ENCODE measurements at places on chromosomes 12 and 14.

- DNase-seq, result no peak
Measured at GRCh38 chr14:91257328-91258010, 13.0 kb upstream of the GPR68 start.

DNA sequence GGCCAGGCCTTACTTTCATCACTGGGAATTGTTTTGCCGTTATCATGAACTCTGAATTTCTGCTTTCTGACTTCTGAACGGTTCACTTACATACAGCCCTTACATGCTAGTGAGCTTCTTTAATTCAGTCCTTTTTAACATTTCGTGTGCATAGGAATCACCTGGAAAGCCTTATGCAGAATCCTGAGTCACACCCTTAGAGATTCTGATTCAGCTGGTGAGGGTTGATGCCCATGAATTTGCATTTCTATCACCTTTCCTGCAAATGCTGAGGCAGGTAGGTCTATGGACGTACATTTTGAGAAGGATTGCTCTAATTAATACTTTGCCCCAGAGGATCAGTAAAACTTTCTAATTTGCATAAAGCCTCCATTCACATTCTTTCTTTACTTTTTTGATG, 44.0 kb downstream of the PPHLN1 start:
- DNase-seq, result no peak

GRCh38 chr12:59486827-59487226, 109.0 kb upstream of the SLC16A7 start:
- no peak for DNase-seq

DNA sequence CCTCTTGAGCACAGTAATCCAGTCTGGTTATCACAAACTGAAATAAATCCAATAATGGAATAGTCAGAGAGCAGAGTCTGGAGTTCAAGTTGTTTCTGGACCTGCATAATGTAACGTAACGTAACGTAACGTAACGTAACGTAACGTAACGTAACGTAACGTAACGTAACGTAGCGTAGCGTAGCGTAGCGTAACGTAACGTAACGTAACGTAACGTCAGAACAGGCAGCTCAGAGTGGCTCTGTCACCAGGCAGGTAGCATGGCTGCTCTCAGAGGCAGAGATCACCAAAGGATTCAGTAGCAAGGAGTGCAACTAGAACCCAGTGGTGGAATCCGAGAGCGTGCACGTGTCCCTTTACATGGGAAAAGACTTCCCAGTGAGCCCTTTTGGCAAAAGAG, 85.7 kb upstream of the USP44 start:
- DNase-seq, result no peak

DNA sequence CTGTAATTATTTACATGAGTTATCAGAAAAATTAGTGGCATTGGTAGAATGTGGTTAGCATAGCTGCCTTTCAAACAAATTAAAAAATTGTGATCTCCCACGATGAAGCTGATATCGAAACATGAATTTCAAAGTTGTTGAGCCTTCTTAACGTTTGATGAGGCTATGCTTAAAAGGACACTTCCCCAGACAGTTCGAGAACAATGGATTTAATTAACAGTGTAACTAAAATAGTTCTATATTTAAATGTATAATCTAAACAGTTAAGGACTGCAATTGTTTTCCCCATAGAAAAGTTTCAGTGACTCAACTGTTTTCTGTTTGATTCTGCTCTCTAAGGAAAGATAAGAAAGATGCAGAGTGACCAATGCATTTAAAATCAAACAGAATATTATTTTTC, 1.6 kb downstream of the CLEC2B start:
- peak; percentile 54 for DNase-seq

- no peak for DNase-seq
Measured at GRCh38 chr14:103688441-103688840, 26.8 kb downstream of the XRCC3 start.

DNA sequence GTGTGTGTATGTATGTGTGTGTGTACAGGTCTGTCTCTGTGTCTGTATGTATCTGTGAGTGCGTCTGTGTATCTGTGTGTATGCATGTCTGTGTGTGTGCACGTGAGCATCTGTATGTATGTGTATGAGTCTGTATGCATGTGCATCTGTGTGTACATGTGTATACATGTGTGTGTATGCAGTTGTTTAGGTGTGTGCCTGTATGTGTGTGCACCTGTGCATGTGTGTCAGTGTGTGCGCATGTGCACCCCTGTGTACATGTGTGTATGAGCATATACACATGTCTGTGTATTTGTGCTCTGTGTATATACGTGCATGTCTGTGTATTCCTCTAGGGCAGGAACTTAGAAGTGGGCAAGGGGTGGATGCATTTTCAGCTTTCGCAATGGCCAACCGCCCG, 116.0 kb downstream of the TMEM132C start:
- no peak for DNase-seq

DNA sequence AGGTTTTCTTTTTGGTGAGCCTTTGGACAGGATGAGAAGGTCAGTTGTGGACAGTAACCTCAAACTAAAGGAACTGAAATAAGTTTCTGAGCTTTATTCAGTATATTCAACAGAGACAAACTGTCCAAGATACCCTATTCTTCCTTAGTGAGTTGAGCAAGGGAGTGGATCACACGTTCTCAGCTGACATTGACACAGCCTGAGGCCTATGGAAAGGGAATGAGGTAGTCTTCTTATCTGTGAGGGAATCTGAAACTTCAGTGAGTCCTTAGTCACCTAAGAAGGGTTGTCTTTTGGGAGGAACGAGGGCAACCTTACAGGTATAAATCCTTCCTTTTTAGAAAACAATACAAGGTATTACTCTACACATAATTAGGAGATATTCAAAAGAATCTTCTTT, 5.0 kb upstream of the NUBPL start:
- DNase-seq, result no peak

DNA sequence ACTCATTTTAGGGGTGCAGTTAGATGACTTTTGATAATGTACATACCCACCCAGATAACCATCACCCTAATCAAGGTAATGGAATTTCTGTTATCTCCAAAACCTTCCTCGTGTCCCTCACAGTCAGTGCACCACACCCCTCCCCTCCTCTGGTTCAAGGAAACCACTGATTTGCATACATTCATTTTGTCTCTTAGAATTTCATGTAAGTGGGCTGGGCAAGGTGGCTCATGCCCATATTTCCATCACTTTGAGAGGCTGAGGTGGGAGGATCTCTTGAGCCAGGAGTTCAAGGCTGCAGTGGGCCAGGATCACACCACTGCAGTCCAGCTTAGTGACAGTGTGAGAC, 15.7 kb downstream of the ADIPOR2 start:
- peak; percentile 49 for DNase-seq

- DNase-seq, result no peak
Measured at GRCh38 chr14:103548463-103549351, 13.8 kb downstream of the BAG5 start.

DNA sequence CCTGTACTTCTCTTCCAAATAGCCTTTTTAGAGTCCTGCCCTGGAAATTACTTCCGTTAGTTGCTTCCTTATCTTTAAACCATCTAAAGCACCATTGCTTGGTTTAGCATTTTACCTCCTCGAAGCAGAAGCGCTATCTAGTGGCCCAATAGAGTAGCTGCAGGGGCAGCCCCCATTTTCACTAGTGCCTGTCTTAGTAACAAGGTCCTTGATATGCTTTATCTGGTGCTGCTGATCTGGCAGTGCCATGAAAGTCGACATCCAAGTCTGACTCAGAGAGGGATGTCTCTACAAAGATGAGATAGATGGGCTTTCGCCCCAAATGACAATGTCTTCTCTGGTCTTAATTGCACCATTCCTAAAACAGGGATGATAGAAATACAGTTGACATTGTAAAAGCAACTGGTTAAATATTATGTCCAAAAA, 25.0 kb upstream of the CIT start:
- DNase-seq, result peak; percentile 90

DNA sequence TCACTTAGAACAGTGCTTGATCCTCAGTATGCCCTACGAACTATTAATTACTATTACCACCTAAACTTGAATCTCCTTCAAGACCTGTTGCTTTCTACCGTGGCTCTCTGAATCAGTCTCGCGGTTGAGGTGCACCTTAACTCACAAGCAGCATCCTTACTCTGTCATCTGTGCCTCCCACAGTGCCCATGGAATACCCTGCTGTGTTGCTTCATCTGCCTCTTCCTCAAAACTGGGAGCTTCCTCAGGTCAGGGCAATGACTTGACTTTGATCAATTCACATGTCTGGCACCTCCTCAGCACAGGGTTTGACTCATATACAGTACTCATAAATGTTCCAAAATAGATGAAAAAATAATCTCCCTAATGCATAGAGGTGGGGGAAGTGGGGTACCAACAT, 305.9 kb downstream of the NUAK1 start:
- DNase-seq, result no peak

GRCh38 chr14:75917322-75917945, 64.4 kb downstream of the TGFB3 start:
- no peak for DNase-seq

DNA sequence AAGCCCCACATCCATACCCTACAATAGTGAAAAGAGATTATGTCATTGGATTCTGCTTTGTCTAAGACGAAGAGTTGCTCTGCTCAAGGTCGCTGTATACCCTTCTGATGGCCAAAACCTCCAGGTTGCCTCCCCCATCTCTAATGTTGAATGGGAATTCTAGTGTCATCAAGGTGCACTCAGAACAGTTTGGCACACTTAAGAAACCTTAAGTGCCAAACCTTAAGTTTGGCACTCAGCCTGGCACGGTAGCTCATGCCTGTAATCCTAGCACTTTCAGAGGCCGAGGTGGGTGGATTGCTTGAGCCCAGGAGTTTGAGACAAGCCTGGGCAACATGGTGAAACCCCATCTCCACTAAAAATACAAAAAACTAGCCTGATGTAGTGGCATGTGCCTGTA, 1245.6 kb upstream of the SEL1L start:
- DNase-seq, result no peak

GRCh38 chr14:102819176-102819628, 42.0 kb downstream of the TRAF3 start:
- DNase-seq, result no peak

DNA sequence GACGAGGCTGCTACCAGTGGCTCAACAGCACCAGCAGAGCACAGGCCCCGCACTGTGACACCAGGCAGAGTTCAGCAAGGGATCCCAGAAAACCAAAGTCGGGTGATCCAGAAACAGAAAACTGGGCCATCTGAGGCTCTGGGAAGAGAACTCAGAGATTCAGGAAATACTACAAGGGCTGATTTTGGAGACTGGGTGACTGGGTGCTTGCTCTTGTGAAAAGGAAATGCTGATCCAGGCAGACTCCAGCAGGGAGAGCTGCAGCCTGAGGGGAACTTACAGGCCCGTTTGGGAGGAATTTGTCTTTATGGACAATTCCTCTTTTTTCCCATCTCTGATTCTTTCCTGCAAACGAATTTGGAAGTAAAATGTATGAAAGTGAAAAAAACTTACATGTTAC, 28.2 kb downstream of the FOXN3 start:
- DNase-seq, result no peak

DNA sequence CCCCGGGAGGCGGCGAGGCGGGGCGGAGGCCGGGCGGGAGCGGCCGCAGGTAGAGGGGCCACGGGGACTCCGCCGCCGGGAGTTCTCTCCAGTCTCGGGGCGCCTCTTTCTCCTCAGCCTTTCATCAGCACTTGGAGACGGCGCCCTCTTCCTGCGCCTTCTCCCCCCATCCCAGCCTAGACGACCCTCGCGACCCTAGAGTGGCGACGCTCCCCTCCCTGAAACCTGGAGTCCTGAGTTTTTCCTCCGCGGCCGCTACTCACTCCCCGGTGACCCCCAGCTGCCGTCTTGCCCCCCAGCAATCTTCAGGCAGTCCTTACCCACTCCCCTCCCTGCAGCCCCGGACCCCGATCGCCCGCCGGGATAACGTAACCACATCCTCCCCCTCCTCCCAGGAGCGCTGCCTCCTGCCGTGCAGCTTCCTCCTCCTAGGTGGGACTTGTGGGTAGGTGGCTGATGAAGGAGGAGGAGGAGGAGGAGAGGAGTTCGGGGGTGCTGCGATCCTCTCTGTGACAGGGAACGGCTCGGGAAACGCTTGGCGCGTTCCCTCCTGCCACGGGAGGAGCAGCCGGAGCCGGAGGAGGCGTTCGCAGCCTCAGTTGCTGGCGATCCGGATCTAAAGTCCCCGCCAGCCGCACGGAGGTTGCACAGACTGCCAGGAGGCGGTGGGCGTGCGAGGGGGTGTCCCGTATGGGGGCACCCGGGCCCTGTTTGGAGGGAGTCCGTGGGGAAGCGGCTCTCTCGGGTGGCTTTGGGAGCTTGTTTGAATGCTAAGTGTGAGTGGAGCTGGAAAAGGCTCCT, 891 bp downstream of the PLEKHA5 start:
- peak; percentile 54 for DNase-seq

DNA sequence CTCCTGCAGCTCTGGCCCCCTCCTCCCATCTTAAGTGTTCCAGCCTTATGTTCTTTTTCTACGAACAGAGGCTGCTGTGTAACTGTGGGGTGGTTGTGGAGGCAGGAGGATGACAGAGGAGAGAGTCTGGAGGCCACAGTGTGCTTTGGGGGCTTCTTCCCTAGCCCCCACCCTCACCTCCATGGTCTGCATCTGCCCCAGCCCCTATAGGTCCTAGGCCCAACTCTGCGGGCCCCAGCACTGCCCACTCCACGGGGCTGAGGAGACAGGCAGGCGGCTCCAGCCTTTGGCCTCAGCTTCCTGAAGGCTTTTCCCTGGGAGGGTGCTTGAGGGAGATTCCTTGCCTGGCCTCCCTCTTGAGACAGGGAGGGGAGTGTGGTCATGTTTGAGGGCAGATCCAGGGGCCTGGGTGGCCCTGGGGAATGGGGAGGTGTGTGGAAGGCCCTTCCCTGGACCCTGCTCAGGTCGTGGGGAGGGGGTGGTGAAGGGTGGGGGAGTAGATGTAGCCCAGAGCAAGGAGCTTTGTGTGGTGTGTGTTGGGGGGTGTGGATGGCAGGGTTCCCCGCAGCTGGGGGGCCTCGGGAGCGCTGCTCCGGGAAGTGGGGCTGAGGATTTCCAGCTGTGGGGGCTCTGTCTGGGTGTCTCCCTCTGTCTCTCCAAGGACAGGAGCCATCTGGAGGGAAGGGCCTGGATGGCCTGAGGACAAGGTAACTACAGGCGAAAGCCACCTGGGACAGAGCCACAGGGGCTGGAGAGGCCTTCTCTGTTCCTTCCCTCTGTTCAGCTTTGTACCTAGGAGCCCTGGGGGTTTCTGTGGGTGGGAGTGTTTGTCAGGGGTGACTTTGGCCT, 1.1 kb downstream of the SMIM41 start:
- no peak for DNase-seq

- no peak for DNase-seq
Measured at GRCh38 chr12:74685385-74685784, 147.8 kb downstream of the ATXN7L3B start.

GRCh38 chr12:9149372-9149771, 33.7 kb upstream of the A2M start:
- no peak for DNase-seq

Data from hematopoietic multipotent progenitor cell treated with erythropoietin and hydrocortisone succinate and interleukin-3 and kit ligand, for 4 days (in vitro differentiated cells).